ENCODE measurements at places on chromosomes 12 and 14.

DNA sequence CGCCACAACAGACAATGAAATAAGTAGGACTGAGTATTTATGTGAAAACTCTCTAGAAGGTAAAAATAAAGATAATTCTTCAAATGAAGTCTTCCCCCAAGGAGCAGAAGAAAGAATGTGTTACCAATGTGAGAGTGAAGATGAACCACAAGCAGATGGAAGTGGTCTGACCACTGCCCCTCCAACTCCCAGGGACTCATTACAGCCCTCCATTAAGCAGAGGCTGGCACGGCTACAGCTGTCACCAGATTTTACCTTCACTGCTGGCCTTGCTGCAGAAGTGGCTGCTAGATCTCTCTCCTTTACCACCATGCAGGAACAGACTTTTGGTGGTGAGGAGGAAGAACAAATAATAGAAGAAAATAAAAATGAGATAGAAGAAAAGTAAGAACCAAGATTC is 82.7 kb downstream of the VEZT start:
- no peak for DNase-seq

DNA sequence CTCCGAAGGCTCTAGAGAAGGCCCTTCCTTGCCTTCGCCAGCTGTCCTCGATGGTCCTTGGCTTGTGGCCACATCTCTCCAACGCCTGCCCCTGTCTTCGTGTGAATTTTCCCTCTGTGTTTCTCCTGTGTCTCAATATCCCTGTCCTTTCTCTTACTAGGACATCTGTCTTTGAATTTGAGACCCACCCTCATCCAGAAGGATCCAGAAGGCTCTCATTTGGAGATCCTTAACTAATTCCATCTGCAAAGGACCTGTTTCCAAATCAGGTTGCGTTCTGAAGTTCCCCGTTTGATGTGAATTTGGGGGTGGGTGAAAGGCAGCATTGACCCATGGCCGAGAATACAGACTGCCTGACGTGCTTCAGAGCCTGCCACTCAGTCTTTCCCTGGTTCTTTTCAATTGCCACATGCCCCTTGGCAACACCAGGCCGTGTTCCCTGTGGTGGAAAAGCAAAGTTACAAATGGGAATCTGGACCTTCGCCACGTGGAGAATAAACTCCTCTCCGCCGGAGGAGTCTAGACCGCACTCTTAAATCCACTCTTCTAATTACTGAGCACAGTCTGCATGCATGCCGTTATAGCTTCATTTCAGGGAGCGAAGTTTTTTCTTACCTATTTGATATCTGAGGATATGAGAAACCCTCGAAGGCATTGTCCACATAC is 158.8 kb downstream of the TMEM132C start:
- no peak for DNase-seq

- DNase-seq: no peak
These were observed 9.6 kb downstream of the BRI3BP start for GRCh38 chr12:125003021-125003420.

- no peak for DNase-seq
These were observed 41.8 kb downstream of the AKAP3 start for GRCh38 chr12:4607056-4607455.

DNA sequence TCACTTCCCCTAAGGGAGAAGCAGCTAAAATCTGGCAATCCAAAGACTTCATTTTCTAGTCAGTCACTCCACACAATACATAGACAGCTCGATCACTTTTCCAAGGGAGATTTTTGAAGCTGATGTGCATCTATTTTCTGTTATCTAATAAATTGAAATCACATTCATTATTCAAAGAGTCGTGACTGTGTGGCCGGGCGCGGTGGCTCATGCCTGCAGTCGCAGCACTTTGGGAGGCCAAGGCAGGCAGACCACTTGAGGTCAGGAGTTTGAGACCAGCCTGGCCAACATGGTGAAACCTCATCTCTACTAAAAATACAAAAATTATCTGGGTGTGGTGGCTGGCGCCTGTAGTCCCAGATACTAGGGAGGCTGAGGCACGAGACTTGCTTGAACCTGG is 27.1 kb upstream of the PTGR2 start:
- DNase-seq: no peak

GRCh38 chr12:52122904-52123303 is 43.4 kb downstream of the SMIM41 start:
- no peak for DNase-seq

DNA sequence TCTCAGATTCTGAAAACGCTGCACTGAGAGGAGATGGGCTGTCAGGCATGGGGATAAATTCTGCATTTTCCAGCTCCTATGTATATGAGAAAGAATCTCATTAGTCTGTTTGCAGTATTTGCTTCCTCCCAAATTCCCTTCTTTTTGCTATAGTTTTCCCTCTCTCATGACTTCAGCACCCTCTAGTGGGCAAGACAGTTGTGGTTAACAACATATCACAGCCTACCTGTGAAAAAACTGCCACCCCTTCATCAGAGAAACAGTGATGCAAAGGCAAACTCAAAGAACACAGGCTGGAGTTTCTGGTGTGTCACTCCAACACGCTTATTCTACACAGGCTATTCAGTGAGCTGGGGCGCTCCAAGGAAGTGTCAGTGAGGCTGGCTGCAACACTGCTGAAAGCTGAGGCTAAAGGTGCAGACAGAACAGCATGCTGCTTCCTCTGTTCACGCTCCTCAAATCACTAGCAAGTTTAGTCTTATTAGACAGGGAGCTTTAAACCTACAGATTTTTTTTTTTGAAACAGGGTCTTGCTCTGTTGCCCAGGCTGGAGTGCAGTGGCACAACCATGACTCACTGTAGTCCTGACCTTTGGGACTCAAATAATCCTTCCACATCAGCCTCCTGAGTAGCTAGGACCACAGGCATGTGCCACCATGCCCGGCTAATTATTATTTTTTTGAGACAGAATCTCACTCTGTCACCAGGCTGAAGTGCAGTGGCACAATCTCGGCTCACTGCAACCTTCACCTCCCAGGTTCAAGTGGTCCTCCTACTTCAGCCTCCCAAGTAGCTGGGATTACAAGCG is 19.3 kb downstream of the ZC2HC1C start:
- DNase-seq: no peak

GRCh38 chr12:55724226-55724939 is 4.2 kb downstream of the RDH5 start:
- no peak for DNase-seq

GRCh38 chr12:111093428-111094142 is 173.2 kb upstream of the MYL2 start:
- no peak for DNase-seq

DNA sequence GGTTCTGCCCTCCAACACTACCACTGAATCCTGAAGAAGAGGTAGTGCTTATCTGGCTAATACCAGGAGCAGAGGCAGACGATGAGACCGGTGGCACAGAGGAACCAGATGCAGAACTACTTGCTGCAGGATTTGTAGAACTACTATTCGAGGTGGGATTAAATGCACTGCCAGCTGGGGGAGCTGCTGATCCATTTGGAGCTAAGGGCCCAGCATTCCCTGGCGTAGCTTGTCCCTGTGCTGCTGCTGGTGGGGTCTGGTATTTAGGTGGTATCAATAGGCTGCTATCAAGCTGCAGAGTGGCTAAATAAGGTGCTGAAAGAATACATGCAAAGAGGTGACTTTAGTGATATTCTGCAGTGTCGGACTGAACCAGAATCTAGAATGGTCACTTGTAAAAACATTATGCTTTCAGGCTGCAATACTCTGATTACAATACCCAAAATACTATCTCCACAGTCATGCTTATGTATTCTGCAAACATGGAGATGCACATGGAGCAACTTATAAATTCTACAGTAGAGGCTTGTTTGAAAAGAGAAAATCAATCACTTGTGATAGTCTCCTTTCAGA is 294.2 kb downstream of the MED13L start:
- DNase-seq: no peak

- no peak for DNase-seq
These were observed 42.3 kb downstream of the MAGOHB start for GRCh38 chr12:10571141-10571540.

GRCh38 chr14:90533591-90534021 is 136.8 kb downstream of the CALM1 start:
- DNase-seq: no peak

- DNase-seq: no peak
These were observed 109.8 kb downstream of the SCAF11 start for GRCh38 chr12:45880533-45880932.

DNA sequence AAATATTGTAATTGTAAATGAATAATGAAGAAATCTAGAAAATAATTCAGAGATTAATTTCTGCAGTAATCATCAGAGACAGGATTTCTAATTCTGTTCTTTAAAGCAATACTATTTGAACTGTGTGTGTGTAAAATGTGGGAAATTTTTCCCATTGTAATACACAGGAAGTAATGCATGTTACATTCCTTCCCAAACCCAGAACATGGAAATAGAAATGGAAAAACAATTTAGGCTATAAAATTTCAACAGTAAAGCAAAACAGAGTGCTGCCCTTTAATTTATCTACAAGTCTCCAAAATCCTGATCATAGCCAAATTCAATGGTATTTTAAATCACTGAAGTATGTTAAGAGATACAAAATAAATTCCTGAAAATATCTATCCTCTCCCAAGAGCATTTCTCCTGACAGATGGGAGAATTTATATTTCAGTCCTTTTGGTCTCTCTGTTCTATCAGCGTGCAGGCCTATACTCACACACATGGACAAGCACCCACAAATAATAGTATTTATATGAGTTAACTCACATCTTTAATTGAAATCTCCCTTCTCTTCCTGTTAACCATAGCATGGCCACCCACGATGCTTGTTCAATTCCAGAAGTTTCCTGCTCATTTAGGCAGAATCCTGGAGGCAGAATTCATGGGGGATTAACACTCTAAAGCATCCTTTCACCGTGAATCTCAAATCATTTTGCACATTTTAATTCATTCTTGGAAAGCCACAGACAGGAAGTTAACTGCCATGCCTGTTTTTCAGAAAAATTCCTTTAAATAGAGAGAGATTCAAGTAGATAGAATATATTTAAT is 1465.4 kb upstream of the FLRT2 start:
- no peak for DNase-seq

- no peak for DNase-seq
These were observed 12.9 kb upstream of the PXN start for GRCh38 chr12:120278137-120279069.

DNA sequence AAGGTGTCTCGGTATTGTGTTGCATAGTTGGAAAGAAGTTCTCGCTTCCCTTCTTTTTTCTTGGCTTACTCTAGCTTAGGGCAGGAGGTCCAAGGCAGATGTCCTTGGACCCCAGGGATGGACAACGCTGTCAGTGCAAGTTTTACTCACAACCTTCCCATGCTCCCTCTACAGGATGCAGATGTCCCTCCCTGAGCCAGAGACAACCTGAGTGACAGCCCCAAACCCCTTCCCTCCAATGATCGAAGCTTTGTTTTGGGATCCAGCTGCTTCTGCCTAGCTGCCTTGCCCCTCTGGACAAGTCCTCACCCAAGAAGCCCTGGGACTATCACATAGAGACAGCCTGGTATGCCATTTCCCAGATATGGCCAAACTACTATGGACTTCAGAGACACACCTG is 112.0 kb upstream of the RAP1B start:
- DNase-seq: no peak

GRCh38 chr14:59831121-59831730 is 39.4 kb downstream of the RTN1 start:
- DNase-seq: no peak

GRCh38 chr12:94855853-94856252 is 147.6 kb downstream of the NDUFA12 start:
- DNase-seq: no peak

DNA sequence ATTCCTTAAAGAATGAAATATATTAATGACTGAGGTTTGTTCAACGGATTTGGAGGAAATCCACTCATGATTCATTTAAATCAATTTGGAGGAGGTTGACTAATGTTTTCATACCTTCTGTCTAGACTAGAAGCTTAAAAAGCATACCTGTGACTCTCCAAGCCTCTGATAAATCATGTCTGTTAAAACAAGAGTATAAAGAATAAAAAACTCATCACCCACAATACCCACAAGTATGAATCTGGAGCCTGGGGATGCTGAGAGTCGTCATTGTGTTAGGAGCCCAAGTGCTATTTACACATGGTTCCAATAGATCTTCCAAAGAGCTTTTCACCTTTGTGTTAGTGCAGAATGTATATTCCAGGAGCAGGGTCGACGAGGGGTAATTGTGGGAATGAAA is 86.8 kb upstream of the ADAMTS20 start:
- no peak for DNase-seq

DNA sequence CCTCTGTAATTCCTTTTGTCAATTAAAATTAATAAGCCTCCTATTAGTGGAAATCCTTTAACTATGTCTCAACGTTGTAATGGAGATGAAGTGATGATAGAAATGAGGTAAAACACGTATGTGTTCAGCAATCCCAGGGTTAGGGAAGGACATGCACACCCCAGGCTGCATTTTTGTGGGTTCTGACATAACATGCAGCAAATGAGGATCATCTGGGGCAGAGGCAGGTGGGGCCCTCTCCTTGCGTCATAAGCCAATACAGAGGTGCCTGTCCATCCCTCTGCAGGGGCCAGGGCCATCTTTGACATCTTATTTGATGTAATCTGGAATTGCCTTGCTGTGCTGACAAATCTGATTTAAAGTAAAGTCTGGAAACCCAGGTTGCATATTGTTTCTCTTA is 73.2 kb downstream of the MYRFL start:
- no peak for DNase-seq

- DNase-seq: no peak
These were observed 31.6 kb upstream of the TESC start for GRCh38 chr12:117130801-117131200.

GRCh38 chr14:52977798-52978197 is 26.9 kb upstream of the FERMT2 start:
- DNase-seq: no peak

- no peak for DNase-seq
These were observed 268.5 kb downstream of the LRIG3 start for GRCh38 chr12:58651850-58652249.

DNA sequence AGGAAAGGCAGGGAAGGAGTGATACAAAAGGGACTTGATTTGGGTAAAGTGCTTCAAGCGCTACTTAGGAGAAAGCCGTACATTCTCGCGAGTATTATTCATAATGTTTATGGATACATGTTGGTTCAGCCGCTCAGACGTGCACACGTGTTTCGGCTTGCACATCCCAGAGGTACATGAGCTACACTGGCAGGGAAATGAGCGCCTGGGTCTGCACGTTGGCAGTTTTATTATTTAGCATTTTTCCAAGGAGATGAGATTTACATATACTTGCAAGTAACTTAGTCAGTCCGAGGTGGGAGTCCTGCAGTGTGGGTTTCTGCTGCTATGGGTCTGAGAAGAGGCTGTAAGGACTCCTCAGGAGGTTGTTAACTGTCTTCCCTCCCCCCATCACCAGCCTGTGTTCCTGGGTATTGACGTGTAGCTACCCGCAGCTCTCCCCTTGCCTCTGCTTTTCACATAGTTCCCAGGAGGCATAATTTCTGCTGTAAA is 1.5 kb downstream of the PRKCH start:
- no peak for DNase-seq

- DNase-seq: no peak
These were observed 53.9 kb downstream of the ATF7 start for GRCh38 chr12:53572134-53572758.

DNA sequence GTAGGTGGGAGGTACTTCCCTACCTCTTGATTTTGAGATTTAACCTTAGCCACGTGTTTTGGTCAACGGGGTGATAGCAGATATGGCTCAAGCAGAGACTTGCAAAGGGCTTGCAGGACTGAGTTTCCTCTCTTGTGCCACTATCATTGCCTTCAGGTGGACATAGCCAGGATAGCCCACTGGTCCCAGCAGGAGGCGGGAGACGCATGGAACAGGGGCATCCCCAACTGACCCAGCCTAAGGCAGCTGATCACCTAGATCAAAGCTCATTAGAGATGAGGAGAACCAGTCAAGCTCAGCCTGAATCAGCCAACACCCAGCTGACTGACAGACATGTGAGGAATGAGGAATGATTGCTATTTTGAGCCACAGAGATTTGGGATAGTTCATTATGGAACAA is 49.6 kb downstream of the CALM1 start:
- no peak for DNase-seq

Data from activated naive CD8-positive, alpha-beta T cell treated with anti-CD3 and anti-CD28 coated beads, Interleukin-2, amount 50 U/mL, for 16 hours (primary cell).